ENCODE measurements at places on chromosomes 2 and 18.

DNA sequence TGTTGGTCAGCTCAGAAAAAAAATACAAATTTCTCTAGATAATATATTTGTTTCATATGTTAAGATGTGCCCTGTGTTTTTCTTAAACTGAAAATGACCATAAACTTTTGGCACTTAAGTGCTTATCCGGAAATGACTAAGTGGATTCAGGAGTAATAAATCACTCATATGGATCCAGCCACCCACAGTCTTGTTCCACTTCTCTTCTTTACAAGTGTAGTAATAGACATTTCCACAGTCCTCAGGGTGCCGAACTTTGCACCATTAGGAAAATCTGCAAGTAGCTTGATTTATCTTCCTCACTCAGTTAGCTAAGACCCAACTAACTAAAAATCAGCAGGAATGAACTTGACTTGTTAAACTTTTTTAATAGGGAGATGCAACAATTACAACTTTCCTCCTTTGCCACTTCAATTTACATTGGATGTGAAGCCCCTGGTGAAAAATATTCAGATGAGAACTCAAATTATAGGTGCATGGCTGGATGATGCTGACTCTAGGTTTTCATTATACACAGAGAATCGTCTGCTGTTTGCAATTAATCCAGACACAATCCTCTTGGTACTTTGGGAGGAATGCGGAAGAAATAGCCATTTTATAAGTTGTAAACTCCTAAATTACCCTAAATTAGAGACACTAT lies 322.5 kb downstream of the ARHGAP15 start:
- no peak for DNase-seq

GRCh38 chr2:20541294-20541640 lies 94.4 kb downstream of the RHOB start:
- DNase-seq: no peak

DNA sequence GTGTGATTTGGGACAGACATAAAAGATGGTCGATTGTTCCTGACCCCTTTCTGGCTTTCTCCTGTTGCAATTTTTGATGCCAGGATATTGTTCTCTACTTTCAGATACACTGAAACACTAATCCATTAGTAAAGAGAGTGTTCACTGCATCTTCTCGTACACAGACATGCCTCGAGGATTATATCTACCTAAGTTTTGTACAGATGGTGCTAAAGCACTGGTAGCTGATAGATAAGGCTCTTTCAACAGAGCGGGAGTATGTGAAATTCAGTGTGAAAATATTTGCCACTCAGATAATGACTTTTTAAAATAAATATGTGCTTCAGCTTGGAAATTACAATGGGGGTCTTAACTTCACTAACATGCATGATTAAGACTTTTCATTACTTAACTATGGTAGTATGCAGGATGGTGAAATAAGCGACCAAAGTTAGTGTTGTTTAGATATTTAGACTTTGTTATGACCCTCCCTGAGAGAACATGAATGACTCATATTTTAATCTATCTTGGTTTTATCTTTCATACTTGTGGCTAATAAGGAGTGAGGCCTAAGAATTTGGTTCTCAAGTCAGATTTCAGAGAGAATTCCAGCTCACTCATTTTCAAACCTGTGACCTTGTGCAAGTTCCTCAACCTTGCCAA lies 474.9 kb downstream of the NRXN1 start:
- DNase-seq: no peak

GRCh38 chr2:194750926-194751325 lies 906.1 kb upstream of the SLC39A10 start:
- no peak for DNase-seq

GRCh38 chr18:75482880-75483279 lies 55.4 kb upstream of the SMIM21 start:
- no peak for DNase-seq

DNA sequence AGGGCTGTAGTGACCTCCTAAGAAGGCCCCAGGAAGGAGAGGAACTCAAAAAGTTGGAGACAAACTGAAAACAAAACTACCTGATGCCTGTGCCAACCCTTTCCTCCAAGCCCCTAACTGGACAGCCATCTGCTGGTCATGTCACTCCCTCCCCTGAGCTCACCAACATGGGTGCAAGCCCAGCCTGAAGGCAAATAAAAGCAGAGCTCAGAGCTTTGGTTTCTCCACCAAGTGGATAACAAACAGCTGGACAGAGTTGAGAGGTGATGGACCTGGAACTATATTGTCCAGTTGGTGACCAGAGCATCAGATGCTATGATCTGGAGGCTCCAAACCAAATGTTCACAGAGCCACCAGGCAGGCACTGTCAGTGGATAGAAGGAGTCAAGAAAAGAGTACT lies 34.6 kb upstream of the MAL start:
- DNase-seq: no peak

GRCh38 chr2:74472945-74473258 lies 422 bp upstream of the MRPL53 start:
- DNase-seq: no peak

DNA sequence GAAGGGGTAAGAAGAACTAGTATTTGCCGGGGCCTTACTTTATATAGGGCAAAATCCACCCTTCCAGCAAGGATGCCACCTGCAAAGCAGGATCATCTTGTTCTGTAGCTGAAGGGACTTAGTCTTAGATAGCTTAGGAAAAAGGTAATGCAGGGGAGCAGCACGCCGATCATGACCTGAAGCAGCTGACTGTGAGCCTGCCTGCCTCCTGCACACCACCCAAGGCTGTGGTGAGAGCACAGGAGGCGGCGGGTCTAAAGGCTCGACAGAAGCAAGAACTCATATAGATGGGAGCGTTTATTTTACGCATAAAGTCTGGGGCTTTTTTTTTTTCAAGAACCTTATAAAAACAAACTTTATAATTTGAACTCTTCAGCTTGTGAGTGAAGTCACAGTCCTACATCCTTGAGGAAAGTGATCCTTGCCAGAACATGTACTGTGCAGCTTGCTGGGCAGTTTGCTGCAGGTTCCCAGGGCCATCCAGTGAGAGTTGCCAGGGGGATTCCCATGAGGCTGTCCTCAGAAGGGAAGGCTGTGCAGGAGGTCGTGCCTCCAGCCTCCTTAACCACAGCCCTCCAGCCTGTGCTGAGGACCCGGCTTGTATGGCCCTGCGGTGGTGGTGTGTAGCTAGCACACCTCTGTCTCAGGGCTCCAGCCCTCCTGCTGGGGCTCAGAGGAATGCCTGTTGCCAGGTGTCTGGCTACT lies 92.1 kb downstream of the RNF144A start:
- no peak for DNase-seq

DNA sequence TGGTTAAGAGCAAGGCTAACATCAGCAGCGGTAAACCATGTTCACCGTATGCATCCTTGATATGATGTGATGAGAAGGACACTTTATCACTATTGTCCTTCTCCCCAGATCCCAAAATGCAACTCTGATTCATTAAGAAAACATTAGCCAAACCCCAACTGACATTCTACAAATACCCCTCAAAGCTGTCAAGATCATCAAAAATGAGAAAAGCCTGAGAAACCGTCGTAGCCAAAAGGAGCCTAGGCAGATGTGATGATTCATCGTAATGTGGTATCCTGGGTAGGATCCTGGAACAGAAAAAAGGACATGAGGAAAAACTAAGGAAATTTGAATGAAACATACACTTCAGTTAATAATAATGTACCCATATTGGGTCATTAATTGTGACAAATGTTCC lies 67.3 kb upstream of the ST6GAL2 start:
- DNase-seq: no peak

GRCh38 chr2:144517866-144518747 lies 1.8 kb downstream of the ZEB2 start:
- DNase-seq: no peak

GRCh38 chr2:149331023-149331400 lies 625 bp downstream of the LYPD6 start:
- no peak for DNase-seq

All from smooth muscle cell of the brain vasculature (primary cell).